SIG-M5 (cell line): ENCODE measurements at places on chromosomes 11 and 22.

DNA sequence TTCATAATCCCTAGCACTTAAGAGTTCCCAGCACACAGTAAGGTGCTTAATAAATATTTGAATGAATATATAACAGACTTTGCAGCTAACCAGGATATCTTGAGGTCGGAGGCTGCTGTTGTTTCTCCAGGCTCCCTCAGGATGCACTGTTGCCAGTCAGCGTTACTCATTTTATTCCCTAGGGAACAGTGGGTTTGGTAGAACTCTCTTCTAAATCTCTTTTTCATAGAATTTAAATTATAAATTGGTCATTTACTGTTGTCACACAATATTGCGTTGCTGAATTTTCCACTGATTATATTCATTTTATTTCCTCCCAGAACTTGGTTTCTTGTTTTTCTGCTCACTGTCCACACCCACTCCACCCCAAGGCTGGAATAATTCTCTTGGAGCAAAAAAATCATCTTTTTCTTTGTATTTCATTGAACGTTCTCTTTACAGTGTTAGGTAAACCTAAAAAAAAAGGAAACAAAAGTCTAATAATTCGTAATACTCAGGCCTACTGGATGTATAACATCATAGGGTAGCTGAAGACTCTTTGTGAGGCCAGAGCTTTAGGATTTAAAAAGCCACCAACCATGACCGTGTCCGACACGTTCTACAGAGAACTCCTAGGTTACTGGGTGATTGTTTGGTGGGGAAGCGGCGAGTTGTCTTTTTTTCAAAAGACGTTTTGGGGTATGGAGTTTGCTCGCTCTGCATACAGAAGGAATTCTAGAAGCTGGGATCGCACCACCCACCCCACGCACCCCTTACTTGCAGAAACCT lies 766 bp upstream of the CAPRIN1 start:
- DNase-seq: no peak

- DNase-seq: no peak
Observed at GRCh38 chr11:113174882-113175281, 139.5 kb upstream of the TTC12 start.

- DNase-seq: no peak
Observed at GRCh38 chr22:28232204-28232603, 313.1 kb upstream of the PITPNB start.

DNA sequence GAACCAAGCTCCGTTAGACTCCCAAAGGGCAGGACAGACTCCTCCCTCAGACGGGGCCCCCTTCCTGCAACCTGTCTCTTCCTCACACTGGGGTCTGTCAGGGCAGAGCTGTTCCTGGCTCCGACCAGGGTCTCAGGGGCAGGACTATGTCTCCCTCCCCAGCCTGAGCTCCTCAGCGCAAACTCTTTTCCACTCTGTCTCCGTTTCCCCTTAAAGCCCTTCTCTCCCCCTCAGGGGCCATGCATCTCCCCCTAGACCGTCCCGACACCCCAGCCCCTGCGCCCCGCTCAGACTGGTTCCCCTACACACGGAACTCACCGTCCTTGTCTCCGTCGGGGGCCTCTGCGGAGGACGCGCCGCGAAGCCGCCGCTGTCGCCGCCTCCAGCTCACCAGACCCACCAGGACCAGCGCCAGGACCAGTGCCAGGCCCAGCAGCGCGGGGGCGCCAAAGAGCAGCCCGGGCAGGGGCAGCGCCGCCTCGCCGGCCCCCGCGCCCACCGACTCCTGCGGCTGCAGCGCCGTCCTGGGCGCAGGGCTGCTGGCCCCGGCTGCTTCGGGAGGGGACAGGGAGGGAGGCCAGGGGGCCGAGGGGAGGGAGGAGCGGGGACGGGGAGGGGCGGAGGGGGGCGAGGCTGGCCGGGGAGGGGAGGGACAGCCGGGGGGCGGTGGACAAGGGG lies 684 bp downstream of the TNFRSF13C start:
- DNase-seq: no peak

DNA sequence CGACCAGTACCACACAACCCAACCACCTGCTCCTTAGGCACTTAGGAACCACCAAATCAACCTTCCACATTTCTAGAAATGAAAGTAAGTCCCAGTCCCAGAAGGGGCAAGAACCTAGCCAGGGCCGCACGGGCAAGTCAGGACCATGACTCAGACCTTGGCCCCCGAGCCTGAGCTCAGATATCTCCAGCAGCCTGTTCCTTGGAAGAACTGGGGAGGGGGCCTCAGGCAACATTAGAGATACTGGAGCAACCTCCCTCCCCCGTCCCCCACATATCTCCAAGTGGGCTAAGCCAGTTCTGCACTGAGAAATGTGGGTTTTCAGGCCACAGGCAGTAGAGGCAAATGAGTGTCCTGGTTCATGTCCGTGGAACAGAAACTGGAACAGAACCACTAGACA lies 7.7 kb downstream of the ARAP1 start:
- no peak for DNase-seq

GRCh38 chr11:65968600-65969482 lies 7.3 kb downstream of the SART1 start:
- DNase-seq: no peak
